ENCODE measurements at places on chromosomes 5 and 9.
A peak's percentile ranks its signal among the peaks of the same experiment; 100 is the strongest.

DNA sequence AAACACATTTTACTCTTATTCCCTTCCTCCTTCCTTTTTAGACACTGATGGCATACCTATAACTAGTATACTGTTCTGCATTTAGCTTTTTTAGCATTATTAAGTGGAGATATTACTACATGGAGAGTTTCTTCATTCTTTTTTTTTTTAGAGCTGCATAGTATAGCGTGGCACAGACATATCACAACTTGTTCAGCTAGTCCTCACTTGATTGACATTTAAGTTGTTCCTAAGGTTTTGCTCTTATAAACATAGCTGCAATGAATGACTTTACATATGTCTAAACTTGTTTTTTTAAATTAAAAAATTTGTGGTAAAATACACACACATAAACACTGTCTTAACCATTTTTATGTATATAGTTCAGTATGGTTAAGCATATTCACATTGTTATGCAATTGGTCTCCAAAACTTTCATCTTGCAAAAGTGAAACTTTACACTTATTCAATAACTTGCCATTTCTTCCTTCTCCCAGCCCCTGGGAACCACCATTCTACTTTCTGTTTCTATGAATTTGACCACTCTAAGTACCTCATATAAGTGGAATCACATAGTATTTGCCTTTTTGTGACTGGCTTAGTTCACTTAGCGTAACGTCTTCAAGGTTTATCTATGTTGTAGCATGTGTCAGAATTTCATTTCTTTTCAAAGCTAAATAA is 48.7 kb downstream of the ANKDD1B start:
- DNase-seq: no peak

GRCh38 chr5:20266066-20266465 is 278.1 kb upstream of the CDH18 start:
- no peak for DNase-seq

- no peak for DNase-seq
Observed at GRCh38 chr5:137507150-137507549, 8.0 kb upstream of the SPOCK1 start.

- no peak for DNase-seq
Observed at GRCh38 chr9:86764671-86765343, 182.5 kb downstream of the GAS1 start.

GRCh38 chr9:114820776-114821501 is 15.1 kb upstream of the TNFSF15 start:
- no peak for DNase-seq

DNA sequence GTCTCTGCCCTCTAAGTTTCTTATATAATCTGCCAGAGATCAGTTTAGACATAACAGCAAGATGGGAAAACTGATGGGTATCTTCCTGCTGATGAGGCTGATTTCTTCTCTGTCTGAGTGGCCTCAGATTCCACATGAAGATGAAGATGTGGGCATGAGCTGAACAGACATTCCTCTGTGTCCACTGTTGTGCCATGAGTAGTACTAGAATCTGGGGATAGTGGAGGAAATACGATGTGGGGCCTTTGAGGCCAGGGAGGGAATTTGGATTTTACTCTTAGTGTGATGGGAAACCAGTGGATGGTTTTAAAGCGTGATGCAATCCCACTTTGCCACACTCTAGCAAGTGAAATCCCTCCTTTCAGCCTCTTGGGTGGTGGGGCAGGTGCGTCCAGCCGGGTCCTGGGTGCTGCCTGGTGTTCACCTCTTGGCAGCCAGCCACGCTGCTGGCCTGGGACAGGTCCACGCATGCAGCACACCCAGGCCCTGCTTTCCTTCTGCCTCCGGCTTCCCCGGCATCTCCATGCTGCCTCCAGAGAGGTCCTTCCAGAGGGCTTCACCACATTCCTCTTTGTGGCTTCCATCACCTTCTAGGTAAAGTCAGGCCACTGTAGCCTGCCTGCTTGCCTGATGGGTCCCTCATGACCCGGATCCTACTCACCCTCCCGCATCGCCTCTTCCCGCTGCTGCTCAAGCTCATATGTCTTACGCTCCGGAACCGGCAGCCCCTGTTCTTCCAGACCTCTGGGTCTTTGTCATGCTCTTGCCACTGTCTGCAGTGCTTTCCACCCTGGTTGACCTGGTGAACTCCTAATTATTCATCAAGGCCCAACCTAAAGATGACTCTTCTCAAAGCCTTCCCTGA is 28.1 kb upstream of the SH3PXD2B start:
- no peak for DNase-seq

- no peak for DNase-seq
Observed at GRCh38 chr9:110214586-110215355, 6.8 kb upstream of the C9orf152 start.

DNA sequence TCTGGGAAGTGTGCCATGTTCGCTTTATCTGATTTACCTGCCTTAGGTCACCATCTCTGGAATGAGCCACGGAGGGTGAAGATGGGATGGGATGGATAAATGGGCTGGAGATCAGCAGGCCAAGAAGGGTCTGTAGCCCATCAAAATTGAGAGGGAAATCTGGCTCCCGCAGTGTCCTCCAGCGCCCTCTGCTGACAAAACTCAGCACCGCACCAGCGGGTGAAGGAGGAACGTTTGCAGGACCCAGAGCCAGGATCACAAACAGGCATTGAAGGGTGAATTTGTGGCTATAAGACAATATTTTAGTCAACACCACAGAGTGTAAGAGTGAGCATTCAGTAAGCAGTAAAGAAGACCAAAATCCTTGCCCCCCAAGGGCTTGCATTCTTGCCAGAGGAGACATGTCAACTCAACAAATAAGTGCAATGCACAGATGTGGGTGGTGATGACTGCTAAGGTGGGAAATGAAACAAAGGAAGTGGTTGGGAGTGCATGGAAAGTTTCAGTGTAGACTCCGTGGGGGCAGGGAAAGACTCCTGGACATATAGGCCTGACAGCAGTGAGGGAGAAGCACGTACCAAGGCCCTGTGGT is 124.4 kb downstream of the TENT4A start:
- no peak for DNase-seq

- no peak for DNase-seq
Observed at GRCh38 chr9:16828340-16829281, 41.9 kb downstream of the BNC2 start.

DNA sequence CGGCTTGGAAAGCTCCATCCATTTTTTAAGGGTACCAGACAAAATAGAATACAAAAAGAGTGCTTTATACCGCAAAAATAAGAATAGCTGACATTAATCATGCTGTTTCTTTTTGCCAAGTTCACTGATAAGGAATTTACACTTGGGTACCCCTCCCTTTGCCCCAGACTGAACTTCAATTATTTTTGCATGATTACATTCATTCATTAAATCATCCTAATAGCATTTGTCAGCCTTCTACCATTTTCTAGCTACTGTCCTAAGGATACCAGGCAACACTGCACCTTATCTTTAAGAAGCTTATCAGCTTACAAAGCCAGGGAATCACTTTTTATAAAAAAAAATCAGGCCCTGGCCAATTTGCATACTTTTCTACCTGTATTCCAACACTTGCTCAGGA is 48.4 kb downstream of the YIPF5 start:
- DNase-seq: no peak

DNA sequence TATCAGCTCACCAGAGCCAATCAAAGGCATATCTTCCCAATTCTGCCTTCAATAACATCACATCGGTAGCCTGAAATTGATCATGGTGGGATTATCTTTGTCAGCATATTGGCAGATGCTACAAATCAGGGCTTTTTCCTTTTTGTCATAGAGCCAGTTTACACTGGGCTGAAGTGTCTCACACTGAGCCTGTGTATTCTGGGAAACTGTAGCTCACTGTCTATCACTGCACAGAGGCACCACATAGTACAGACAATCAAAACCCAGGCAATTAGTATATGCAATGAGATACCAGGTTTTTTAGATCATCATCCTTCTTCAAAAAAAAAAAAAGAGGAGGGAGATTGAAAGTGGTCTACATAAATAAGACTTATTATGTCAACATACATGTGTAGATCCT is 46.6 kb downstream of the ADAM19 start:
- no peak for DNase-seq

DNA sequence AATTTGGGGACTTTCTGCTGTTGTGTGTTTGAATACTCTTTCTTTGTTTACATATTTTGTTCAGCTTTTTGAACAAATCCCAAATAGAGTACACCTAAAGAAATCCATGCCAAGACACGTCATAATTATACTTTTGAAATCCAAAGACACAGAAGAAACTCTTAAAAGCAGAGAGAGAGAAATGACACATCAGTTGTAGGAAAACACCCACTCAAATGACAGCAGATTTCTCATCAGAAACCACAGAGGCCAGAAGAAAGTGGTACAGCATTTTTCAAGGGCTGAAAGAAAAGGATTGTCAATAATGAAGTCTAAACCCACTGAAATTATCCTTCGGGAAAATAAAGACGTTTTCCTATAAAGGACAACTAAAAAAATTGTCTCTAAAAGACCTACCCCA is 378.6 kb downstream of the GADD45G start:
- DNase-seq: no peak

DNA sequence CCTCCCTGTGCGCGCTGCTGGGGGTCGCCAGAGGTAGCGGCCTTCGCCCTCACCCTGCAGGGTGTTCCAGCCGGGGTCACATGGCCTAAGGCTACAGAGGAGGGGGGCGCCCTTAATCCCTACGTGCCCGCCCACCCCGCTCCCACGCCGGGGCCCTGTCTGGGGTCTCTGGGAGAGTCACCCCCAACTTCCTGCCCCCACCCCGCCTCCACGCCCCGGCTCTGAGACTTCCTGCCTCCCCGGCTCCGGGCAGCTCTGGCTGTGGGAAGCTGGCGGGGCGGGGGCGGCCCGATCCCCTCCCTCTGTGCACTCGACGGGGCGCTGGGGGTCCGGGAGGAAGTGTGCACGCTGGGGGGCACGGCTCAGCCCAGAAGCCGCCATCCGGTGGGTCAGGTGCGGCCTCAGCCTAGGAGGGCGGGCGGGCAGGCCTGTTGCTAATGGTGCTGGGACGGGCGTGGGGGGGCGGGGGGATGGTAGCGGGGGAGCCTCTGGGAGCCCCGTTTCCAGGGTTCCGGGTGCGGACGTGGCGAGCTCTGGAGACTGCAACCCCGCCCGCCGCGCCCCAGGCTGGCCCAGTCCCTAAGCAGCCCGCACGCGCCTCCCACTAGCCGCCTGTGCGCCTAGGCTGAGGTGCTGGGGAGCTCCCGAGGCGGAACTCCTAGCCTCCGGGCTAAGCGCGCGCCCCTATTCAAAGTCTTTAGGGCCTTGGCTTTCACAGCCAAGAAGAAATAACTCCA is 61.6 kb downstream of the CXXC5 start:
- no peak for DNase-seq

GRCh38 chr9:134068744-134069479 is 1.1 kb upstream of the BRD3 start:
- DNase-seq: no peak

DNA sequence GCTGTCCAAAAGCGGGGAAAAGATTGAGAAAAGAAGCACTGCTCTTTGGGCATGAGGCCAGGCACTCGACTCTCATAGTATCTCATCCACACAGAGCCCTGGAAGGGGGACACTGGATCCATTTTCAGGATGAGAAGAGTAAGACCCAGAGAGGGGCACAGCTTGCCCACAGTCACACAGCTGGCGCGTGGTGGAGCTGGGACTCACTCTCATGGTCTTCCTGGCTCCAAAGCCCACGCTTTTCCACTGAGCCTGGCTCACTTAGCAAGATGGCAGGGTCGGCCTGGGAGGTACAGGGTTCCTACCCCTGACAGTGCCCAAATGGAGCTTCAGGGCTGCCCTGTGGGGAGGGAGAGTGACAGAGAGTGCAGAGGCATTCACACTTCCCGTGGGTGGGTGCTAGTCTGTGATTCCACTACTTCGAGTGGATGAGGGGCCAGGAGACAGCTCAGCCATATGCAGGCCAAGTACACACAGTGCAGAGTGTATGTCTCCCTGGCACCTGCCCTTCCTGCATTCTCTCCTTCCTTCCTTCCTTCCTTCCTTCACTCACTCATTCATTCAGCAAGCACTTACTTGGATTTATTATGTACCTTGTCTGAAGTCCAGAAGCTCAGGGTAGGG is 18.3 kb upstream of the IGFBPL1 start:
- DNase-seq: no peak

DNA sequence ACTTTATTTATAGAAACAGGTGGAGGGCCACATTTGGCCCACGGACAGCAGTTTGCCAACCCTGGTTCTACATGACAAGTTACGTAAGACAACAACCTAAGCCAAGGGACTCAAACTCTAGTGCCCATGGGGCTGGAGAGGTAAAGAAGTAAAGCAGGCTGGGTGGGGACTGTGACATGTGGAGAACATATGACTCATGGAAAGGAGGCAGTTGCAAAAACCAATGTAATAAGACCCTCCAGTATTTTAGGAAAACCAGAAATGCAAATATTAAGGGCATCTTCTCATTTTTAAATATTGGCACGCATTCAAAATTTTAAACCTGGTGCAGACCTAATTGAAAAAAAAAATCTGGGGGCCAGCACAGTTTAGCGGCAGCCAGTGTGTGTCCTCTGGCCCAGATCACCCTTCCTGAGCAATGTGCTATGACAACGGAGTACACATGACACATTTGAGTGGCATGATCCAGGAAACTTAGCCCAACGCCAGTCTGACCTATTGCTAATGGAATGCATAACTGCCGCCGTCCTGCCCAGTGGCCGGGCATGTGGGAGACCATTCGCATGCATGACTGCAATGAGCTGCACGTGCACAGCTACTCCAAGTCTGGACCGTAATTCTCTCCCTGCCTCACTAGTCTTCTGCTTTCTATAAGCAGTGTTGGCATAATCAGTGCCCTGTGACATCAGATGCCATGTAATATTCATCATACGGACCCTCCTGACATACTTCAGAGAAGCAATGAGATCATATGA is 97.2 kb downstream of the SH3TC2 start:
- peak; percentile 97 for DNase-seq

DNA sequence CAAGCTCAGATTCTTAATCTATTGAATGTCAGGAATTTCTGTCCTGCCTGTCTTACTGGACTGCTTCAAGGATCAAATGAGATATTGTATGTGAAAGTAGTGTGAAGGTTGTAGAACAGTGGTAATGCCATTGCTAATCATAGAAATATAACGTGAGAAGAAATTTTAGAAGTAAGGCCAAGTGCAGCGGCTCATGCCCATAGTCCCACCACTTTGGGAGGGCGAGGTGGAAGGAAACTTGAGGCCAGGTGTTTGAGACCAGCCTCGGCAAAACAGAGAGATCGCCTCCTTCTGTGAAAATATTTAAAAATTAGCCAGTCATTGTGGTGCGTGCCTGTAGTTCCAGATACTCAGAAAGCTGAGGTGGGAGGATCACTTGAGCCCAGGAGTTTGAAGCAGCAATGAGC is 5.1 kb upstream of the HSPA5 start:
- peak; percentile 6 for DNase-seq

- DNase-seq: no peak
Observed at GRCh38 chr9:70255486-70255885, 3.3 kb upstream of the SMC5 start.

GRCh38 chr5:38888041-38888440 is 42.2 kb downstream of the OSMR start:
- DNase-seq: no peak

DNA sequence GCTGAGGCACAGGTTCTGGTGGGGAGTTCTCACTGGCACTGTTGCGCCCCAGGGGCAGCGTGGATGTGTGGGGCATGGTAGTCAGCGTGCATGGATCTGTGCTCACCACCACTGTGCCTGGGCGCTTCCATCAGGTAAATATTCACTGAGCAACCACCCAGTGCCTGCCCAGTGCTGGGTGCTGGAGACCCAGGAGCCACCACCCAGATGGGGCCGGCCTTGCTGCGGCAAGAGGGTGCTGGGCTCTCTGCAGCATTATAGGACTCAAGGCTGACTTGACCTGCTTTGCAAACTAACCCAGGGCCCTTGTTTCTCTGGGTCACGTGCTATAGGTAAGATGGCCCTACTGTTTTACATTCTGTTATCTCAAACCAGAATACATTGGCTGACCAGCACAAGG is 60.5 kb downstream of the DAP start:
- DNase-seq: no peak

All from chondrocyte (in vitro differentiated cells).